ENCODE measurements at places on chromosomes 2 and 18.
A peak's percentile ranks its signal among the peaks of the same experiment; 100 is the strongest.

- DNase-seq, result peak; percentile 92
Measured at GRCh38 chr2:134372611-134373131, 118.8 kb downstream of the MGAT5 start.

DNA sequence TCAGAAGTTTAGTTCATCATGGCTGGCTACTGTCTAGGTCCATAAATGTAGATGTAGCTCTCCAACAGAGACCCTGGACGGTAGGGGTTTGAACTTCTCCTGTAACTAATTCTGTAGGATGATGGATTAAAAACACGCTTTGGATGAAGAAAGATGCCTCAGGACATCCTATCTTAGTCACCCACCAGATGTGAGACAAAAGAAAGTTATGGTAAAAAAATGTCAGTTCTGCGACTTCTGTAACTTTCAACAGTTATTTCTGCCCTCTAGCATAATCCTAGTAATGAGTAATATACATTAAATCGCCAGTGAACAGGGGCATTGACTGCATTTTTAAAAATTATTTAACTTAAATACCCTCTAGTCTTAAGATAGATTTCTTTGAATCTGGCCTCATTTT is 210.1 kb upstream of the LRATD1 start:
- DNase-seq, result no peak

DNA sequence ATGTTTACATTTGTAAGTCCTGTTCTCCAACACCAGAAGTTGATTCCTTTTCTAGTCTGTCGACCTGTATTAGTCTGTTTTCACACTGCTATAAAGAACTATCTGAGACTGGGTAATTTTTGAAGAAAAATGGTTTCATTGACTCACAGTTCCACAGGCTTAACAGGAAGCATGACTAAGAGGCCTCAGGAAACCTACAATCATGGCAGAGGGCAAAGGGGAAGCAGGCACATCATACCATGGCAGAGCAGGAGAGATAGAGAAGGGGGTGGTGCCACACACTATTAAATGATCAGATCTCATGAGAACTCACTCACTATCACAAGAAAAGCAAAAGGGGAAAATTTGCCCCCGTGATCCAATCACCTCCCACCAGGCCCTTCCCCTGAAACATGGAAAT is 112.8 kb upstream of the MAP3K20 start:
- DNase-seq, result no peak

DNA sequence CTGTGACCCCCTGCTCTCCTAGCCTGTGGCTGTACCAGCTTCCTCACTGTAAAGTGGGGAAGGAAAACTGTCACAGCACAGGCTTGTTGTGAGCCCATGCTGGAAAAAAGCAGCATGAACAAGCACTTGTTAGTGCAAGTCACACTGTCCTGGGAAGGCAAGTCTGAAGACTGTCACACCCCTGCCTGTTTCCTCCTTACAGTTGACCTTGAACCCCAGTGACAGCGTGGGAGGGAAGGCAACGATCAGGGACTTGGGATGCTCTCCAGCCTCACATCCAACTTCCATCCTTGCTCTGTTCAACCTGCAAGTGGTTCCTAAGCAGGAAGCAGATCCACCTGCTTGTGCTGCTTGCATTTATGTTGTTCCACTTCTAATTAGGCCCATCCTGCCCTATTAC is 311.3 kb upstream of the KLHL29 start:
- no peak for DNase-seq

DNA sequence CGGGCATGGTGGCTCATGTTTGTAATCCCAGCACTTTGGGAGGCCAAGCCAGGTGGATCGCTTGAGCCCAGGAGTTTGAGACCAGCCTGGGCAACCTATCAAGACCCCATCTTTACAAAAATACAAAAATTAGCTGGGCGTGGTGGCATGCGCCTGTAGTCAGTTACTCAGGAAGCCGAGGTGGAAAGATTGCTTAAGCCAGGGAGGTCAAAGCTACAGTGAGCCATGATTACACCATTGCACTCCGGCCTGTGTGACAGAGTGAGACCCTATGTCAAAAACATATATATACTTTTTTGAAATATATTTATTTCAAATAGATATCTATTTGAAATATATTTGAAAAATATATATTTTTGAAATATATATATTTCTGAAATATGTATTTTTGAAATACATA is 10.9 kb downstream of the OSBPL1A start:
- no peak for DNase-seq
